ENCODE measurements at places on chromosomes 2 and 18.

DNA sequence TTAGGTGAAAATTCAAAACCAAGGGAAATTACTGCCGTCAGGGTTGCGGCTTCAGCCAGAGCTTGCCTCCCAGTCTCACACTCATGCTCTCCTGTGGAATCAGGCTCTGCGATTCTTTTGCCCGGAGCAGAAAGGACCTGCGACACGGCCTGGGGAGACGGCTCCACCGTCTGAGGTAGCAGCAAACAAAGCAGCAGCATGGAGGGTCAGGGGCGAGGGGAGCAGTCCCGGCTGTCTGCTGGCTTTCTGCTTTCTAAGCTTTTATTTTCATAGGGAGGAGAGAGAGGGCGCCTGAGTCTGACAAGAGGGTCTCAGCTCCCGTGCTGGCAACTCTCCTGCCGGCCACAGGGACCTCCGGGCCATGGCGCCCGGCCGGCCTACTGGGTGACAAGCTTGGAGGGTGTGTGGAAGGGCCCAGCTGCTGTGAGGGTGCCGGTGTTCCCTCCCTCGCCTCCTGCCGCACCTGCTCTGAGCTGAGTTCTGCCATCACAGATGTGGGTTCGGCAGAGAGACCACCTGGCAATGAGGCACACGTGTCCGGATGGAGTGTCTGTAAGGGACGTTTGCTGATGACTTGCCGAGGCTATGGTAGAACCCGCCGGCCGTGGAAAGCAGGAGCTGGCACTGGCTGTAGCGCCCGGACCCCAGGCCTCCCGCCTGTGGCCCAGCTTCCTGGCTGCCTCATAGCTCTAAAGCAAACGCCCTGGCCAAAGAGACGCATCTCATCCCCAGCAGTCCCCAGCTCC is 66.2 kb upstream of the CTDP1 start:
- no peak for DNase-seq
- no peak overlapping the region for H3K4me3 ChIP-seq
- no peaks in the 10 kb centered on the region for H3K36me3 ChIP-seq
- no peaks in the 10 kb centered on the region for H3K4me1 ChIP-seq

DNA sequence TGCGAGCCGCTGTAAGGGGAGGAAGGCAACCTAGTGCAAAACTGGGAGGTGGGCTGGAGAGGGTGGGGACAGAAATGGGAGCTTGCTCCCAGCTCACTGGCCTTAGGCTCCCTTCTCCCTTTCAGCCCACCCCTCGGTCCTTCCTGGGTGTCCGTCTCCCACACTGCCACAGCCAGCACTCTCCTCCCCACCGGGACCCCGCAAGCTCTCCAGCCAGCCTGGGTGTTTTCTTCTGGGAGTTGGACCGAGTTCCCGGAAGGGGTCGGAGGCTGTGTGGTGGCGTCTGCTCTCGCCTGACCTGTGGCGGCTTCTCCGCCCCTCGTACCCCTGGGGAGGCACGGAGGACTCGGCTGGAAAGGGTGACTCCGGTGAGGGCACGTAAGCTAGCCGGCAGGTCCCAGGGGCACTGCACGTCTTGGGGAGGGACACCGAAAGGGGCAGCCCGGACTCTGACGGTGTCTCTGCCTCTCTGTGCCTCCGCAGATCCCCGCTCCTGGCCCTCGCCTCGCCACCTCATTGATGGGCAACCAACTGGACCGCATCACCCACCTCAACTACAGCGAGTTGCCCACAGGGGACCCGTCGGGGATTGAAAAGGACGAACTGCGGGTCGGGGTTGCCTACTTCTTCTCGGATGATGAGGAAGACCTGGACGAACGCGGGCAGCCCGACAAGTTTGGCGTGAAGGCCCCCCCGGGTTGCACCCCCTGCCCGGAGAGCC is 1.1 kb downstream of the LRATD1 start:
- no peaks in the 10 kb centered on the region for H3K36me3 ChIP-seq
- peaks cover 13% of the 10 kb centered on the region for H3K27me3 ChIP-seq
- no peak overlapping the region for H3K27ac ChIP-seq

- no peak for DNase-seq
- no peaks in the 10 kb centered on the region for H3K36me3 ChIP-seq
- H3K4me1 ChIP-seq = peaks cover 26% of the 10 kb centered on the region
Measured at GRCh38 chr2:112688086-112688880, 32.5 kb upstream of the NT5DC4 start.

GRCh38 chr2:65729246-65729645 is 296.8 kb upstream of the SPRED2 start:
- no peak for DNase-seq
- no peaks in the 10 kb centered on the region for H3K36me3 ChIP-seq
- H3K4me1 ChIP-seq = no peaks in the 10 kb centered on the region
- no peak overlapping the region for H3K27ac ChIP-seq

- no peak overlapping the region for H3K27ac ChIP-seq
- no peak for DNase-seq
- H3K4me3 ChIP-seq = no peak overlapping the region
- H3K4me1 ChIP-seq = peaks cover 7% of the 10 kb centered on the region
- peaks cover 28% of the 10 kb centered on the region for H3K36me3 ChIP-seq
- no peaks in the 10 kb centered on the region for H3K27me3 ChIP-seq
Measured at GRCh38 chr18:12324991-12325725, 17.1 kb downstream of the TUBB6 start.

DNA sequence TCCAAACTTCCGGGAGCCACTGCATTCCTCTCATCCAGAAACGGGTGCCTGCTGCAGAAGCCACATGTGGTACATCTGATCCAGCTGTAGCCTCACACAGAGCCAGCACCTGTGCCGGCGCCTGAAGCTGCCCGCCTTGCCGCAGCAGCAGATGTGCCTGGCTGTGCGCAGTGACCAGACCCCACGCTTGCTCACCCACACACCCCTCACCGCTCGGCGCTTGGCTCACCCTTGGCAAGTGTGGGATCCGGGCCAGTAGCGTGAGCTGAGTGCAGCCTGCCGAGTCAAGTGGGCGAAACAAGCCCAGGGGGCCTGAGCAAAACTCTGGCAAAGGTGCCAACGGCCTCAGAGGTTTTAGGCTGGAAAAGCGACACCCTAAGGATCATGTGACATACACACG is 220.1 kb upstream of the TMEFF2 start:
- no peak overlapping the region for H3K4me3 ChIP-seq
- H3K27me3 ChIP-seq = no peaks in the 10 kb centered on the region
- no peaks in the 10 kb centered on the region for H3K4me1 ChIP-seq
- no peaks in the 10 kb centered on the region for H3K36me3 ChIP-seq
- no peak overlapping the region for H3K27ac ChIP-seq
- no peak for DNase-seq

DNA sequence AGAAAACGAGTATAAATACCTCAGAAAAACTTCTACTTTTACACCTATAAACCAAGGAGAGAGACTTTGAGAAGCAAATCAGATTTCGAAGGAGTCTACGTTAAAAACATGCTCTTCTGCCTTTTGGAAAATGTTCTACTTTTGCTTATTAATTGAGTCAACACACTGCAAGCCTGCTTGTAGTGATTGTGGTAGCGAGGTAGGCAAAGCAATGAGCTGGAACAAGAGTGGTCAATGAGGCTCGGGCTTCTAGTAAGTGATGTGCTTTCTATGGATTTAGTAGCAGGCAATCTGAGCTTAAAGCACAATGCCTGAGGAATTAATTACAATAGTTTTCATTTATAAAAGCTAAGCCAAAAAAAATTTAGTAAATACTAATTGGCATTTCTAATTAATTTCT is 103.4 kb upstream of the TFCP2L1 start:
- H3K4me3 ChIP-seq = no peak overlapping the region
- H3K4me1 ChIP-seq = no peaks in the 10 kb centered on the region
- no peak overlapping the region for H3K27ac ChIP-seq
- DNase-seq = no peak

- H3K36me3 ChIP-seq = no peaks in the 10 kb centered on the region
- no peak for DNase-seq
- H3K4me3 ChIP-seq = no peak overlapping the region
- H3K27me3 ChIP-seq = no peaks in the 10 kb centered on the region
- no peaks in the 10 kb centered on the region for H3K4me1 ChIP-seq
Measured at GRCh38 chr18:80254971-80255500, 7.7 kb upstream of the PARD6G start.

GRCh38 chr2:65820454-65820853 is 388.1 kb upstream of the SPRED2 start:
- H3K4me3 ChIP-seq = no peak overlapping the region
- H3K27me3 ChIP-seq = no peaks in the 10 kb centered on the region
- no peaks in the 10 kb centered on the region for H3K4me1 ChIP-seq
